Sigmoid colon (tissue), 7 donors: ENCODE measurements at places on chromosomes 4 and X.

DNA sequence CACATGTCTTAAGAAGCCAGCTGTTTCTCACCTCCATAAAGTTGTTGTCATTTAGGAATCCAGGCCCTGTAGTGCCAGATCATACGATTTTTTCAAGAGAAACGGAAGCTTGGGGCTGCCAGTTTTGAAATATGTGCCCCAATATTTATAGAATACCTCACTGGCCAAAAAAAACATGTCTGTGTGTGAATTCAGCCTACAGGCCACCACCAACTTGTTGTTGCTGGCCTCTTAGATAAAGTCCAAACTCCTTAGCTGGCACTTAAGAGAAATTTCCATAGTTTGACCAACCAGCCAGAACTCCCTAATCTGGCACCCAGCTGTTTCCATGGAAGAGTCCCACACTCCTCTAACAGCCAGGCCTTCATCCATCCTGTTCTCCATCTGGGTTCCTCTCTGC lies 74.1 kb downstream of the WDR19 start:
- no peak for DNase-seq

DNA sequence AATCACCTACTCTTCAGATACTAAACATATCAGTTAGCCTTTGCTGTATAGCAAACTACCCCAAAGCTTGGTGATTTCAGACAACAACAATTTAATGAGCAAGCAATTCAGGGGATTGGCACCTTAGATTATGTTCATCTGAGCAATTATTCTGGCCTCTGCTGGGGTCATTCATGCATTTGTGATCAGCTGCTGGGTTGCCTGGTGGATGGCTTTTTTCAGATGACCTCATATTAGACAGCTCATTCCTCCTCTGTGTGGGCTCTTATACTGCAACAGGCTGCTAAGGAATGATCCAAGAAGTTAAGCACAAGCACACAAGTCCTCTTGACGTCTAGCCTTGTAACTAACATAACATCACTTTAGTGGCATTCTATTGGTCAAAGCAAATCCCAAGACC lies 153.0 kb upstream of the PPP1R2C start:
- DNase-seq = no peak

- DNase-seq = no peak
Measured at GRCh38 chr4:165199286-165199685, 8.1 kb upstream of the KLHL2 start.

DNA sequence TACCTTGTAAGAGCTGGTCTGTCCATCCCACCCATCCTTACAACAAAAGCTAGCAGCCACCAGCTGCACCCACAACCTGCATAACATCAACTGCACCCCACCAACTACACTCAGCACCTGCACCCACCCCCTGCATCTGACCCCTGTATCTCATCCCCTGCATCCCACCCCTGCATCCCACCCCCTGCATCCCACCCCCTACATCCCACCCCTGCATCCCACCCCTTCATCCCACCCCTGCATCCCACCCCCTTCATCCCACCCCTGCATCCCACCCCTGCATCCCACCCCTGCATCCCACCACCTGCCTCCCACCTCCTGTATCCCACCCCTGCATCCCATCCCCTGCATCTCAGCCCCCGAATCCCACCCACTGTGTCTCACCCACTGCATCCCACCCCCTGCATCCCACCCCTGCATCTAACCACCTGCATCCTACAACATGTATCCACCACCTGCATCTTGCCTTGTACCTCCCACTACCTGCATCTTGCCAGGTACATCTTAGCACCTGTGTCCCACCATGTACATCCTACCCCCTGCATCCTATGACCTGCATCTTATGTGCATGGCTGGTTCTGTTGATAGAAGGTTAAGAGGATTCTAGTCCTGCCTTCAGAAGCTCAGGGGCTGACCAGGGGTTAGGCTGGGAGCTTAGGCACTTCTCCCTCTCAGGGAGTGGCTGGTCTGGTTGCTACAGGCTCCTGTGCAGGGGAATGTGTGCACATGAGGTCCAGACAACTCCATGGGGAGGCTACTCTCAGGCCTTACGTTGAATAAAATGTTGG lies 9.4 kb downstream of the TMEM271 start:
- no peak for DNase-seq

DNA sequence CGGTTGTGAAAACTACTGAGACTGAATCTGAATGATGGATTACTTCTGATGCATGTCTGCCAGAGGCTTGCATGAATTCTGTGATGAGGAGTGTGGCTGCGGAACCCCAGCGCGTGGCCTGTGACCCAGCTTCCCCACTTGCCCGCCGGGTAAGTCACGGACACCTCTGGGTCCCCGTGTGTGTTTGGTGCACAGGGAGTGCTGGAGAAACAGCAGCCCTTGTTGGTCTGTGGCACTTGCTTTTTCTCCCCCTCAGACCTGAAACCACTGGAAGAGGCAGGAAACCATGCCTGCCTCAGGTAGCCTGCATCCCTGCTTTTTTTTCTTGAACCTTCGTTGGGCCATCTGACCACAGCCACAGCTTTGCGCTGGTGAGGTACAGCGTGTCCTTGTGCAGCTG lies 51.9 kb upstream of the TADA2B start:
- no peak for DNase-seq

GRCh38 chr4:25378437-25378743 lies 1.3 kb downstream of the ANAPC4 start:
- DNase-seq = no peak

GRCh38 chr4:6475492-6476020 lies 3.1 kb upstream of the PPP2R2C start:
- peak; percentile 45 for DNase-seq

- no peak for DNase-seq
Measured at GRCh38 chr4:128427832-128428366, 140.3 kb upstream of the PGRMC2 start.

GRCh38 chr4:88178626-88179231 lies 20.3 kb upstream of the ABCG2 start:
- DNase-seq = no peak

GRCh38 chrX:70452143-70452733 lies 7.6 kb downstream of the DLG3 start:
- DNase-seq = peak; percentile 79

GRCh38 chr4:128737098-128737513 lies 72.4 kb upstream of the JADE1 start:
- no peak for DNase-seq
